ENCODE measurements at places on chromosomes 11 and 22.
A peak's percentile ranks its signal among the peaks of the same experiment; 100 is the strongest.

GRCh38 chr11:8812438-8812837 lies 98.6 kb upstream of the AKIP1 start:
- no peak for DNase-seq

GRCh38 chr11:76615950-76616349 lies 54.6 kb downstream of the LRRC32 start:
- peak; percentile 75 for DNase-seq

- no peak for DNase-seq
Measured at GRCh38 chr22:17566776-17567175, 3.5 kb downstream of the SLC25A18 start.

DNA sequence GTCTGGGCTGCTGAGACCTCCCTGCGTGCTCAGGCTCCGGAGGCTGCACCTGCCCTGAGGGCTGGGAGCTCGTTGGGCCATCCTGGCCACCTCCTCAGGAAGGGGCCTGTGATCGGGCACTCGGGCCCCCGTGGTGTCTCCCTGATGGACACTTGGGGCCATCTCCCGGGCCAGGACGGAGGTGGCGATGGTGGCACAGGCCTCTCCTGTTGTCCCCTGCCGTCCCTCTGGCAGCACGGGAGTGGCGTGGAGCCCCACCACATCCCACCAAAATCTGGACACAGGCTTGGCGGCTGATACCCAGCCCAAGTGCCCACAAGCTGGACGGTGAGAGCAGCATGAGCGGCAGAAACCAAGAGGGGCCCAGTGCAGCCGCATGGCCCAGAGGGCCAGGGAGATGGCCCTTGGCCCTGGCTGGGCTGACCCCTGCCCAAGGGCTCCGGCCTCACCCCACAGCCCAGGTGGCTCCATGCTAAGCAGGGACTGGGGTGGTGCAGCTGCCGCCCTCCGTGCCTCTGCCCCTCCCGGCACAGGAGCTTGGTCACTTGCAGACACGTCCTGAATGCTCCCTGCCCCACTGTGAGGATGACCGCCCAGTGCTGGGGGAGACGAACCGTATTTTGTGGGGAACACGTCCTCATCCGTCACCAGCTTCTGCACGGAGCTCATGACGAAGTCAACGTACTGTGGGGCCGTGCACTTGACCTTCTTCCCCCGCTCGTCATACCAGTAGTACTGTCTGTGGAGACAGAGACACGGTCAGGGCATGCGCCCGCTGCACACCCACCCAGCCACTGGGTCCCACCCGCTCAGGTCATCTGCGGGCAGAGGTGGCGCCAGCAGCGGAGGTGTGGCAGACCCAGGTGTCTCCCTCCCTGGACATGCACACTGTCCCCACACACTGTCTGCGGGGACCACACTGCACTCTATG lies 15.6 kb downstream of the MOB2 start:
- no peak for DNase-seq

- DNase-seq: no peak
Measured at GRCh38 chr11:119696378-119697222, 32.4 kb downstream of the NECTIN1 start.

DNA sequence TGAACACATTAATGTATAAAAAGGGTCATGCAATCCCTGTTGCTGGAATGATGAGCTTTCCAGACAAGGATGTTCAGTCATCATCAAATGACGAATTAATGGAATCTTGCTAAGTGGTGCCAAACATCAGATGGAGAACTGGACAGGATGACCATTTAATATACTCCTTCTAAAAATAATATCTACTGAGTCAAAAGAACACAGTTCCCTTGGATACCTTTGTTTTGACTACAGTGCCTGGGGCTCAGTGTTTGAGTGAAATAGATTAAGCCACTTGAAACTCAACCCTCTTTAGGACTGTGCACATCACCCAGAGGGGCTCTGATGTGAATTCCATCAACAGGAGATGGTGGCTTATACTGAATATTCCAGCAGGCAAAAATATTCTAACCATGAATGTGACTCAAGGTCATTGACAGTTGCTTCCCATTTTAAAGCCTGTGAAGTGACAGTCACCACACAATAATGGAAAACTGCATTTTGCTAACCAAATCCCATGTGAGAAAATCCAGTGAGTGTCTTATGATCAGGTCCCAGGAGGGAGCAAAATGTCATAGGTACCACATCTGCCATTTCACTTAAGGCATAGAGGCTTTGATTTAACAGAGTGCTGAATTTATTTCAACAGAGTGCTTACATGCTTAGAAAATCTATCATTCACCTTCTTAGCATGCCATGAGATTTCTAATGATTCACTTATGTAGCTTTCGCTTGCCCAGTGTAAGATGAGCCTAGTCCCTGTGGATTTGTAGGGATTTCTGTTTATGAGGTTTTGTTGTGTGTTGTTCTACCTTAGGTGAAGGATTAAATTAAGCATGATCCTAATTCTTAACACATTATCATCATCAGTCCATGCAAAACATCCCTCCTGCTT lies 41.3 kb upstream of the SLN start:
- no peak for DNase-seq

- DNase-seq: no peak
Measured at GRCh38 chr11:128579798-128580504, 7.4 kb downstream of the ETS1 start.

- no peak for DNase-seq
Measured at GRCh38 chr11:66820381-66820780, 22.9 kb upstream of the RCE1 start.

DNA sequence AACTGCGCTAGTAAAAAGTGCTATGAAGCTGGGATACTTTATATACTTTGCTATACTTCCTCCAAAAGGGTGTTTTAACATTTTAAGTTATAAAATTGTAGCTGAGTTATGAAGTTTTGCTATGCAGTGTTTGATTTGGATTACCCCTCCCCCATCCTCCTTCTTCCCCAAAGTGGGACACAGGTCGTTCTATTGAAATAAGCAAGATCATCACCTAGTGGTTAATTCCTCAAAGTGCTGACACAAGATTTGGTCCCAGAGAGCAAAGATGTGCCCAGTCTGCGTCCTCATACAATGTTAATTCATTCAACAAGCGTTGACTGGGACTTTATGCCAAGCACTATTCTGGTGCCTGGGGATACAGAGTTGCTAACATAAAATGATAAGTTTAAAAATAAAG lies 78.5 kb downstream of the SPON1 start:
- DNase-seq: no peak

DNA sequence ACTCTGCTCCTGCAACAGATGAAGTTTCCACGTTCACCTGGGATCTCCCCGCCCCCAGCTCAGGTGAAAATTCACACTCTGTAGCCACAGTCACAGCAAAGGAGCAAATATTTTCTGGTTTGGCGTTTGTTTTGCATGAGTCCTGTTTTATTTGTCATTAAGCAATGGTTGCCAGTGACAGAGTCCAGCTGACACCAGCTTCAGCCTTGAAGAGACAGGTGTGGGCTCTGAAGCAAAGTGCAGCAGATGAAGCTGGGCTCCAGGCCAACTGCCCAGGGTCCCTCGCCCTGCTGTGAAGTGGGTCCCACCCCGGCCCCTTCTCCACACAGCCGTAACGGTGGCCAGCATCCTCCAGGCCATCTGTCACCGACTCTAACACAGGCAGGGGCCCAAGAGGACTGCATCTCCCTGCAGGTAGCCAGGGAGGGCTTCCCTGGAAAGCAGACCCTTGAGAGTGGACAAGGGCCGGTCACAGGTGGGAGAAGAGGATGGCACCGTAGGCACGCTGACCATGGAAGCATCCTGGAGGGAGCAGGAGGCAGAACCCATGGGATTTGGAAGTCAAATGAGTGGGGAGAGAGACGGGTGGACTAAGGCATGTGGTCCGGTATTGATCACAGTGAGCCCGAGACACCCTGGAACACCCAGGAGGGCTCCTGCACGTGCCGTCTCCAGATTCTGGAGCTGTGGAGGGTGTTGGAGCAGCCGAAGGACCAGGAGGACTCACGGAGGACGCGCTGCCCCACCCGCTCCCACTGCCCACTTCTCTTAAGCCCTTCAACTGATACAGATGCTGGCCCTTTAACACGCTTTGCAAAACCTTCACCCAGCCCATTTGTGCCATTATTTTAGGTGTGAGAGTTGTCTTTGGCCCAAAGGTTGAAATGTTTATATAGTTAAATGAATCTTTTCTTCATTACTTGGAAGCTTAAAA lies 294.5 kb downstream of the BRD1 start:
- DNase-seq: peak; percentile 10

GRCh38 chr11:30447058-30447640 lies 124.2 kb downstream of the ARL14EP start:
- DNase-seq: no peak

DNA sequence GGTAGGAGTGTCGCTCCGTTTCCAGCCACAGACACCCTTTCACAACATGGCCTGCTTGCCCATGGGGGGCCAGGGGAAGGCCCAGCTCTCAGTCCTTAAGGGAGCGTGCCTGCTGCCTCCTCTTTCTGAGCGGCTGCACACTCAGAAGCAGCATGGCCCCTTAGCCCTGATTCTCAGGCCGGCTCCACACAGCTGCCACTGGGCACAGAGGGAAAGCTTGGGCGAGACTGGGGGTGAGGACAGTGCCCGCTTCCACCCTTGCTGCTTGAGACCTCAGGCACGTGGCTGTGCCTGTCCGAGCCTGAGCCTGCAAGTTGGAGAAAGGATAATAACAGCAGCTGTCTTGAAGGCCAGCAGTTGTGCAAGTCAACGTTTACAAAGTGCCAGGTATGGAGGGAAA lies 416.3 kb downstream of the SHANK2 start:
- DNase-seq: no peak

- no peak for DNase-seq
Measured at GRCh38 chr11:120257346-120257745, 17.4 kb downstream of the POU2F3 start.

DNA sequence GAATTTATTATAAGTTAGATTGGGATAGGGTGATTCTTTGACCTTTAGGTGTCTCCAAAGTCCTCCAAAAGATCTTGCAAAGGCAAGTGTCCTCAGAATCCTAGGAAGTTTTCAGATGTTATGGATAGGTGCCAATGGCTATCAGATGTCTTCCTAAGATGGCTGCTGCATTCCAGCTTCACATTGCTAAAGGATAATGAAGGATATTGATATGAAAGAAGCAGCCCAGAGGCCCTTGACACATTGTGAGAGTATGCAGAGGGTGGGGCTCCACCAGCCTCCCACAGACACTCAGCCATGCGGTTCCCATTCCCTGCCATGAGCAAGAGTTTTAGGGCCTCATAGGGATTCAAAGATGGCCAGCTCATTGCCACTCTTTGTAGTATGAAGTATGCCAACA lies 22.3 kb upstream of the GLYATL2 start:
- DNase-seq: no peak

GRCh38 chr11:66964495-66964894 lies 6.3 kb upstream of the PC start:
- no peak for DNase-seq

DNA sequence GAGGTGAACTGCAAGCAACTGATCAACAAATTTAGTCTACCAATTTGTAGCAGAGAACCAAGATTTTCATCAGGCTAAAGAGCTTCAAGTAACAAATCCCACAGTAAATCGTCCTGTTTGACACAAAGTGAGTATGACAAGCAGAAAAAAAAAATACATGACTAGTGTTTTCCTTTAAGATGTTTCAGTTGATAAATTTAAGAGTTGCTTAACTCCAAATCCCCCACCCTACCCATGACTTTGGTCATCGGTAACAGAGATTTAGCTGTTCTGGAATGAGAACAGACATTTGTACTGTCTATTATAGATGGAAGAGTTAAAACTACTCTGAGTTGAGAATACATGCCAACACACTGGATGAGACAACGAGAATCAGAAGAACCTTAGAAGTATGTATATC lies 165.0 kb upstream of the MTMR2 start:
- no peak for DNase-seq

DNA sequence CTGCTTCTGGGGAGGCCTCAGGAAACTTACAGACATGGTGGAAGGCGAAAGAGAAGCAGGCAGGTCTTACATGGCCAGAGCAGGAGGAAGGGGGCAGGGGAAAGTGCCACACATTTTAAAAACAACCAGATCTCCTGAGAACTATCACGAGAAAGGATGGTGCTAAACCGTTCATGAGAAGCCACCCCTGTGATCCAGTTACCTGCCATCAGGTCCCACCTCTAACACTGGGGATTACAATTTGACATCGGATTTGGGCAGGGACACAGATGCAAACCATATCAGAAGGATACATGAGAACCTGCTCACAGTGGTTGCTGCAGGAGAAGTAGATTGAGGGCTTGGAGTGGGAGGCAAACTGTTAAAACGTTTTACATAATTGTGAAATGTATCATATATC lies 152.2 kb downstream of the ADAMTS15 start:
- no peak for DNase-seq

GRCh38 chr11:34299284-34299972 lies 58.4 kb downstream of the ABTB2 start:
- DNase-seq: peak; percentile 52

DNA sequence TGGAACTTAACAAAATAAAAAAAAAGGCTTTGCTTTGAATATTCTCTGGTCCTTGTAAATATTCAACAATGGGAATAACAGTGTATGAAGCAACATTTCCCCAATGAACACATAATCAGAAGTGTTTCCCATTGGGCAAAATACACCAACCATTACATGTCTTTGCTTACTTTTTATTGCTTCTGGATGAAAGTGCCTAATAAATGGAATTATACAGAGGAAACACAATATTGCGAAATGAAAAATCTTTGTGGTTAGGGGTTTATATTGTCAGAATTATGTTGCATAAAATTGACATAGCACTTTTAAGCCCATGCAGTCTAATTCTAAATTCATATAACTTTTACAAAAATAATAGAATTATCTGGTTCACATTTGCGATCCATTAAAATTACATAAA lies 386.4 kb downstream of the DCDC1 start:
- DNase-seq: no peak

DNA sequence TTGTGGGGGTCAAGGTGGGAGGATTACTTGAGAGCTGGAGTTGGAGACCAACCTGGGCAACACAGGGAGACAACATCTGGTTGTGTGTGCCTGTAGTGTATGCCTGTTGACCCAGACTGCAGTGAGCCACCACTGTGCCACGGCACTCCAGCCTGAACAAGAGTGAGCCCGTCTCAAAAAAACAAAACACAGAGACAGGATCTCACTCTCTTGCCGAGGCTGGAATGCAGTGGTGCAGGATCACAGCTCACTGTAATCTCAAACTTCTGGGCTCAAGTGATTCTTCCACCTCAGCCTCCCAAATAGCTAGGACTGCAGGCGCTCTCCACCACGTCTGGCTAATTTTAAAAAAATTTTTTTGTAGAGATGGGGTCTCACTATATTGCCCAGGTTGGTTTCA lies 112.5 kb downstream of the SGSM3 start:
- no peak for DNase-seq

DNA sequence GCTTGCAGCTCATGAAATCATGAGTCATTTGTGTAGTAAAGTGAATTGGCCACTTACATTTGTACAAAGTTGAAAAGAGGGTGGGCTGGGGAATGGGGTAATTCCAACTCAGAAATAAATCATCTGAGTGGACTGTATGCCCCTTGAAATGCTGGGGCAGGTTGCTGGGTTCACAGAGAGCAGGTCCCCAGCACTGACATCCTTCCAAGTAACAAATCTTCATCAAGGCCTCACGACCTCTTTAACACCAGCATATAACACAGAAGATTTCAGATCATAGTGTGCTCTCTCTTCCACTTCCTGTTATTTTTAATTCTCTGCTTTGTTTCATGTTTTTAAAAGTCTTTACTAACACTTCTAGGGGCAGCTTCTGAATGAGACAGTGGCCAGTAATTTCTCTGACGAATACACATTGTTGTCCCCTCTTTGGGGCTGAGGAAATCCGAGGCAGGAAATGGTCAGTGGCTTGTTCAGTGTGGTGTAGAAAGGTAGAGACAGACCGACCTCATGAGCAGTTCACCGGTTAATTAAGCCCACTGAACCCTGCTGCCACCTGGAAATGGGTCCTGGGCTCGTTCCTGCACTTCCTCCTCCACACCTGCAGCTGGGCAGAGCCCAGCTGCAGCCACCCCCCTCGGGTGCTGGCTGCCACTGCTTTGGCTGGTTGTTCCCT lies 127.7 kb downstream of the MAML2 start:
- no peak for DNase-seq
